ENCODE measurements at places on chromosomes 11 and 22. TPM values are rescaled to one million over a fixed set of nuclear protein-coding genes. Genes with fewer than 3 reads are reported as not detected.
A peak's percentile ranks its signal among the peaks of the same experiment; 100 is the strongest.

DNA sequence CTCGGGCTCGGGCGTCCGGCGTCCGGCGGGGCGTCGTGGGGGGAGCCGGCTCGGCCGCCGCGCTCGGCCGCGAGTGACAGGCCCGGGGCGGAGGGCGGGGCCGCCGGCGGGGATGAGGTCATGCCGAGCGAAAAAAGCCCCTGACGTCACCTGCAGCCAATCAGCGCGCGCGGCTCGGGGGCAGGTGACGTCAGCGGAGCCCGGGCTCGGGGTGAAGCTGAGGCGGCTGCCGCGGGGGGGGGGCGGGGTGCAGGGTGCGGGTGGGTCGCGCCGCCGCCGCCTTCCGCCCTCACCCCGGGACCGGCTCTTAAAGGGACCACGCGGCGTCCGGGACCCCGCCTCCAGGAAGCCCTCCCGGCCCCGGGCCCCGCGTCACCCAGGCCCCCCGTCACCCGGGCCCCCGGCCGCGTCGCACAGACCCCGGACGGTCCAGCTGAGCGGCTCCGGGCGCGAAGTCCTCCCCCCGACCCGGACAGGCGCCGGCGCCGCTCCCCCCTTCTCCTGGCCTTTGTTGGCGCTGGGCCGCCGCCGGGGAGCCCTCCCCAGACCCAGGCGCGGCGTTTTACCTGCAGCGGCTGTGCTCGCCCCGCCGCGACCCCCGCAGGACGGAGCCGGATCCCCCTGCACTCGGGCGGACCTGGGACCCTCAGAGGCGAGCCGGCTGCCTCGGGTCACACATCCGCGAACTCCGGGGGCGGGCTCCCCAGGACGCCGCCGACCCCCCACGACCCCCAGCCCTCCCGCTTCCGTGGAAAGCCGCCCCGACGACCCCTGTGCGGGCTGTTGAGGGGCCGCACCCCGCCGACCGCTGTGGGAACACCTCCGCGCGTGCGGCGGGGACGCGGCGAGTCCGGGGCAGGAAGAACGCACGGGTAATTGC lies at the start of gene DUSP8:
Gene DUSP8, minus strand, starts transcription at position 75 of the 880 bp plus-strand sequence. CDS start 6,445 bp downstream, outside the sequence.
- DNase-seq, result peak; percentile 93

DNA sequence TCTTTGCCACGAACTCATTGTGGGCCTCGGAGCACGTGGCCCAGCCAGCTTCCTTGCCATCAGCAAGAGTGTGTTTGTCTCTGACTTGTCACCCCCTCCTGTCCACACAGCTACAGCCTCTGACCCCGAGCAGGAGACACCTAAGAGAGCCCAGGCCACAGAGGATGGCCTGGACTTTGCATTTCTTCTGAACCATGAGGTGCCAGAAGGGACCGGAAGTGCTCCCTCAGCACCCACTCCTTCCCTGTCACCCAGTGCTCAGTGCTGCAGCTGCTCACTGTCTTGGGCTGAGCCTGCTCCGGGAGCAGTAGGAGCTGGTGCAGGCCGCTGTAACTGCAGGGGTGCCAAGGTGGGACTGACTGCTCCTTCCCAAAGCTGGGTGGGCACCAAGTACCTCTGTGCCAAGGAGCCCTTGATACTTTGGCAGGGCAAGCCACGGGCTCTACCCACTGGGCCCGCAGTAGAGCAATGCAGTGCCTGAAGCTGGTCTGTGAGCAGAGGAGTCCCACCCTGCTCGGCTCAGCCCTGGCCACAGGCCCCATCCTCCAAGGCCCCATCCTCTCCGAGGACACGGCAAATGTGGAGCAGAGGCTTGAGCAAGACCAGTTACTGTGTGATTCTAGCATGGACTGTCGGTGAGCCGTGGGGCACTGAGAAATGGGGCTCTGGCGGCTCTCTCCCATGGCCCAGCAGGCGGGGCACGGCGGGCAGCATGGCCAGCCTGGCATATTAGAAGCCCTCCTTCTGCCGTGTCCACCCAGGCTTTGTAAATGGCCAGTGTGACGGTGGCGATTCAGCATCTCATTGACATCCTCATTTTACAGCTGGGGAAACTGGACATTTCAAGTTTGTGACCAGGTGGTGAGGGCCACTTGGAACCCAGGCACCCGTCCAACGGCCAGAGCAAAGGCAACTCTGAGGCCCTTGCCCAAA lies 6.3 kb downstream of the GRK2 start:
- no peak for DNase-seq

GRCh38 chr11:120649316-120649715 lies 137.8 kb downstream of the GRIK4 start:
- DNase-seq, result no peak

DNA sequence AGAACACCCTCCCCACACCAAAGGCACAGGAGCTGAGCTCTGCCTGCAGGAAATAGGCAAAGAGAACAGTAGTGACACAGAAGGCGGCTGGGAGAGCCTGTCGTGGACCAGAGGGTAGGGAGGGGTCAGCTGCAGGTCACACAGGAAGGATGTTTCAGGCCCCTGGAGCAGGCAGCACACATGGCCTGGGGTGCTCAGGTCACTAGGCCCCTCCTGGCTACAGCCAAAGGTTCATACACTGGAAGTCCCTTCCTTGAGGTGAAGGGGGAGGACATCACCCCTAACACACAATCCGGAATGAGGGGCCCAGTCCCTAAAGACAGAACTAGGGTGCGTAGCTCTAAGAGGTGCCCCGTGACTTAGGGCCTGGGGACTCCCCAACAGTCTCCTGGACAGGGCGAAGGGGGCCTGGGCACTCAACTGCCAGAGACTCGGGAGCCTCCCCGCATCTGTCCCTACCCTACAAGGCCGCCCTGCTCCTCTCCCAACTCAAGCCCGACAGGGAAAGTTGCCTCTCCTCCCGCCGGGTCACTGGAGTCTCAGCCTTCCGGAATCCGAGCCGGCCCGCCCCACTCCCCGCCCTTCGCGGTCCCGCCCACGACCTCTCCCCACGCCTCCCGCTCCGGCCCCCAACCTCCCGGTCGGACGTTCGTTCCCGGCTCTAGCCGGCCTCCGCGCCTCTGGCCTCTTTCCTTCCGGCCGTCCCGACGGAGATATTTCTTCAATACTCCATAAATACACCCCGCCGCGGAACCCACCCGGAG lies at the start of gene CYB5R2:
Gene CYB5R2, minus strand, starts transcription at position 541 of the 764 bp plus-strand sequence. CDS start 675 bp downstream, outside the sequence.
- DNase-seq, result peak; percentile 14

DNA sequence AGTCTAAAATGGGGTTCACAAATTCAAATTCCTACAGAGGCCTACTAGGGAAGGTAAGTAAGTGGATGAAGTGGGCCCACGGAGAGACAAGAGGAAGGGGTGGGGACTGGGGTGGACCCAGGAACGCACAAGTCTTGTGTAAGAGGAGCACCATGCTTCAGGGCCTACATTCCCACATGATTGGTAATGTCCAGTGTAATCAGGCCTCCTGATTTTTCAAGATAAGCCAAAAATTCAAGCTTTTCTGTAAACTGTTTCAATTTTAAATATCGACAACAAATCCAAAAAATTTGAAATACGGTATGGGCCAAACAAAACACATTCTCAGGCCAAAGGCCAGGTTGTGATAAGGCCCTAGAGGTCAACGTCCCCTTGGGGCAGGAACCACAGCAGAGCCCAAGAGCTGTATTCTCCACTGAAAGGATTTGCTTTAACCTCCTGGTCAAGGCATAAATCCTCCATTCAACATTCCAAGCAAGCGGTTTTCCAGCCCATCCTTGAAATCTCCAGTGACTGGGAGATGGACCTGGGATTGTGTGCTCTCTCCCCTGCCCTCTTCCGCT lies 116.4 kb downstream of the TRIM29 start:
- DNase-seq, result no peak

GRCh38 chr11:97087419-97087818 lies 697.6 kb downstream of the JRKL start:
- no peak for DNase-seq

DNA sequence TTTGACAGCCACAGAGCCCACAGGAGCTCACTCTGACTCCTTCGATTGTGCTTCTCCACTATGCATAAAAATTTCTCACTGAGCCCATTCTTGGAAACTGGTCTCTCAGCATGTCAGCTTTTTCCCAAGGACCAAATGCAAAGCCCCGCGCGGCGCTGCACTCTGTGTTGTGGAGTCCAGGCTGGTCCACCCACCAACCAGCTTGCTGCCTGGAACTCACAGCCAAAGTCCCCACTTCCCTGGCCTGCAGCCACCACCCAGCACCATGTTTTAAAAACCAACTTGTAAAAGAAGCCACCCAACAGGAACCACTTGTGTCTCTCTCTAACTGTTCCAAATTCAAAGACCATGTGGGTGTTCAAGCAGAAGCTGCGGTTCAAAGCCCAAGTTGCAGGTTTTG lies 124.4 kb downstream of the SPATA19 start:
- no peak for DNase-seq

DNA sequence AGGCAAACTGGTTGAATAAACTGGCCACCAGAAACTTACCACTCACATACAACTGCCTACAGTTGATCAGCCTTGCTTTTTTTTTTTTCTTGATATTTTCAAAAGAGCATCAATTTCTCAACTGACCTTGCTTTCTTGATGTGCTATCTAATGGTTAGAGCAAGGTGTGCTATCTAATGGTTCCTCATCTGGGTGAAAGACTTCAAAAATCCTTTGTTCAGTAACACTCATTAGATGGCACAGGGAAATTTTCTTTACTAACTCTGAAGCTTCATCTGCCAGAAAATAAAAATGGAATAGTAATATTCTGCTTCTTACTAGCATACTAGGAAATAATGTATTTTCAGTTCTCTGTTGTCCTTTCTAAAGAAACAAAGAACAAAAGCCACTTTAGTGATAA lies 51.2 kb upstream of the RAPSN start:
- no peak for DNase-seq

DNA sequence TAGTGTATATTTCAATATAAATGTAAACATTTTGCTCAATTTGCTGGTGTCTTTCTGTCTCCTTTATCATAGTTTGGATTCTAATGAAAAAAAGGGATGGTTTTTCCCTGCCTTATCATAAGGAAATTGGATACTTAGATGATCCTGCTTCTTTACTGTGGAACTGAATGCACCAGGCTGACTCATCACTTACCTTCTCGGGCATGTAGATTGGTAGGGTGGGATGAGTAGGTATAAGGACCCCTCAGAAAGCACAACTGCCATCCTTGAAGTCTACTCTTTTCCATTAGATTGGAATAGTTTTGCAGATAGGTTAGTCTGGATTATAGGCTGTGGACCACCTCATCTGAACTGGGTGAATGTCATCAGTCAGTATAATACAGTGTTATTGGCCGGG lies 7.5 kb upstream of the SIDT2 start:
- DNase-seq, result no peak

GRCh38 chr11:86091566-86091965 lies 22.7 kb upstream of the PICALM start:
- no peak for DNase-seq

GRCh38 chr11:12485328-12485727 lies 108.0 kb downstream of the PARVA start:
- DNase-seq, result no peak

- DNase-seq, result no peak
These were observed 10.6 kb upstream of the MYO7A start for GRCh38 chr11:77117492-77117891.

DNA sequence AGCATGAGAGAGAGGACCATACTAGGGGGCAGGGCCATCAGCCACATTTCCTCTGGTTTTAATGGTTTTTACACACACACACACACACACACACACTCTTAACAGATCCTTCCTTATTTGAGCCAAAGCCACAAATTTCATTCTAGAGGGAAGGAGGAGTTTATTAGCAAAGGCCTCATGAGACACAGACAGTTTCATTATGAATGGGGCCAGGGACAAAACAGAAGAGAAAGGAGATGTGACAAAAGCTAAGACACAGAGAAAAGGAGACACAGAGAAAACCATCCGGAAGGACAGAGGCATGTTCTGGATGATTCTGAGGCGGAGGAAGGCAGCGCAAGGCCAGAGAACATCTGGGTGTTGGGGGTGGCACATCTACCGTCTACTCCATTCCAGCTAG lies 32.2 kb upstream of the ARFGAP3 start:
- peak; percentile 84 for DNase-seq

DNA sequence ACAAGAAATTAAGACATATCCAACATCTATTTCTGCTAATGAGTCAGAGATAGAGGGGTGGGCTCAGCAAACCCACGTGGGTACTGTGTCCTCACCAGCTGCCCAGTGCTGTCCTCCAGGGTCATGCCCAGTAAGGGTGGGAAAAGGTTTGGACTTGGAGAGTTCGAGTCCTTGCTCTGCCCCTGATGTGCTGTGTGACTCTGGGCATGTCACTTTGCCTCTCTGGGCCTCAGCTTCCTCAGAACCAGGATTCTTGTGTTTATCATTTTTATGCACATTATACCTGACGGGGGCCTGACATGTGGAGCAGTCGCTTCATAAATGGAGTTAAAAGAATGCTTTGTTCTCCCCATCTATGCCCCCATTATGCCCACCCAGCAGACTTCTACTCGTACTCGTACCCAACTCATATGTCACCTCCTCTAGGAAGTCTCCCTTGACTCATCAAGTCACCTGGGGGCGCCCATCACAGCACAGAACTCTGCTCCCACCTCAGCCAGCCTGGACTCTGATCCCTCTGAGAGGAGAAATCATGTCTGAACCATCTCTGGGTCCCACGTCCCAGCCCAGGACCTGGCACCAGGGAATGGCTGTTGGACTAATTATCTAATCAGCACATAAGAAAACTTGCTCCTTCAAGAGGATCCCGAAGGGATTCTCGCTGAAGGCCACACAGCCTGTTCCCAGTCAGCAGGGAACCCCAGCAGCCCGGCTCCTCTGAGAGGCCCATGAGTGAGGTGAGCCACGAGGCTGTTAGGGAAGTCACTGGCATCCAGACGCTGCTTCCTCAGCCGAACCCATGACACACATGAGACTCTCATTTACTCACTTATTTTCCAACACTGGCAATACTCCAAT lies 38.7 kb upstream of the TSKU start:
- DNase-seq, result no peak

- peak; percentile 33 for DNase-seq
These were observed 4.1 kb upstream of the MAPK11 start for GRCh38 chr22:50274311-50274710.

GRCh38 chr22:29014293-29014692 lies 47.3 kb downstream of the C22orf31 start:
- no peak for DNase-seq

Gene SLC25A22
- 5.6 TPM for polyA plus RNA-seq

Gene CAVIN3
- polyA plus RNA-seq, result 11.2 TPM

Gene RIMBP3B
- polyA plus RNA-seq, result 0.17 TPM

Gene OR2D2
- polyA plus RNA-seq, result not detected
